Panc1 (cell line): ENCODE measurements at places on chromosomes 4 and X.
A peak's percentile ranks its signal among the peaks of the same experiment; 100 is the strongest.

- DNase-seq: no peak
Observed at GRCh38 chr4:40937140-40937725, 187.5 kb downstream of the NSUN7 start.

DNA sequence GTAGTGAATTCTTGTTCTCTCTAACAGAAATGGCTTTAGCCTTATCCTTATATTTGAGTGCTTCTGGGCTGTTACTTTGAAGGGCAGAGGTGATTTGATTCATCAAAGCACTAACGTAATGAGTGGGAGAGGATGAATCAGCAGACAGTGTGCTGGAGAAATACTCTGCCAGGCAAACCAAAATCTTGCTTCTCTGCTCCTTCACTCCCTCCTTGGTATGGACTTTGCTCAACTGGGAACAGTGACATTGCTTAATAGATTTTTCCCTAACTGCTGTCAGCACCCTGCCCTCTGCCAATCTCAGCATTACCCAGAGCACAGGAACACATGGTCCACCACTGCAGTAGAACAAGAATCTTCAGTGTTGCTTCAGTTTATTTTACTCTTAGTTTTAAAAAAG lies 56.0 kb downstream of the PDLIM5 start:
- DNase-seq: peak; percentile 22

- no peak for DNase-seq
Observed at GRCh38 chrX:38232079-38232686, 11.5 kb upstream of the SRPX start.

DNA sequence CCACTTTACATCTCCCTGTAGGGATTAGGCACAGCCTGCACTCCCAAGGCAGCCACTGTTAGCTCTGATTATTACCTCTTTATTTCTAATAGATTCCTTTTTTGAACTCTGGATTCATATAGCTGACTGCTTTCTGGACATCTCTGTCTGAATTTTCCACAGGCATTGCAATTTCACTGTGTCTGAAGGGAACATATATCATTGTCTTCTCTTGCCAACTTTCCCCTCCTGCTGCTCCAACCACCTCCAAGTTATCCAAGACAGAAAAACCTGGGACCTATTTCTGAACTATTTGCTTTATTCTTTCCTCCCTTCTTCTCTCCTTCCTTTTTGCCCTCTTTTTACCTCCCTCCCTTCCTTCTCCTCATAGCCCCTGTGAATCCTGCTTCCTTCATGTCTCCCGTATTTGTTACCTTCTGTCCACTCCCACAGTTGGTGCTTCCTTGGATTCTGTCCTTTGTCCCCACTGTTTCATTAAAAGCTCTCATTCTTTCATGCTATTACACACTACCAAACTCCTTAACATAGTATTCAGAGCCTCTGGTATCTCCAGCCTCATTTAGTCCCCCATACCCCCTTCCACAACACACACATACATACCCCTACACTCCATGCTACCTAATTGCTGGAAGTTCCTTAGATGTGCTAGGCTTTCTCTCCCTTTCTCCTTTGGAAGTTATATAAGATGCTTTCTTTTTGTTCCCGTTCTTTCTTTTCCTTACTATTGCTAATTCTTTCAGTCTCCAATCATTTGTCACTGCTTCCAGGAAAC lies 34.7 kb downstream of the FGF2 start:
- no peak for DNase-seq

GRCh38 chr4:76083386-76083988 lies 9.0 kb downstream of the ART3 start:
- no peak for DNase-seq

GRCh38 chr4:139528377-139529005 lies 27.5 kb downstream of the SETD7 start:
- DNase-seq: no peak

DNA sequence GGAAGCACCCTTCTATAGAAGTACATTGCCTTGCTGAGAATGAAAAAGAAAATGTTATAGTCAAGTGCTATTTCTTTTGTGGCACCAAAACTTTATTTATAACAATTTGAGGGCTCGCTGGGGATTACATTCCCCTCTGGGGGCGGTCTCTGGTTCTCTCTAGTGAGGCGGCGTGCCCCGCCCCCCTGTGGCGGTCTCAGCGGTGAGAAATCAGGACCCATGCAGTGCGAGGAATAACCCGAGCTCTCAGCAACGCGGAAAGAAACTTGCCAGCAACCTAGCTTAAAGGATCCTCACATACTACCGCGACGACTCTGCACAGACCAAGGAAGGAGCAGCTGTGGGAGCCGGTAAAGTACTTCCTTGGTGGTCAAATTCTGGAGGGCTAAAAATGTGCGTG lies 83.4 kb upstream of the SHISA3 start:
- DNase-seq: no peak

DNA sequence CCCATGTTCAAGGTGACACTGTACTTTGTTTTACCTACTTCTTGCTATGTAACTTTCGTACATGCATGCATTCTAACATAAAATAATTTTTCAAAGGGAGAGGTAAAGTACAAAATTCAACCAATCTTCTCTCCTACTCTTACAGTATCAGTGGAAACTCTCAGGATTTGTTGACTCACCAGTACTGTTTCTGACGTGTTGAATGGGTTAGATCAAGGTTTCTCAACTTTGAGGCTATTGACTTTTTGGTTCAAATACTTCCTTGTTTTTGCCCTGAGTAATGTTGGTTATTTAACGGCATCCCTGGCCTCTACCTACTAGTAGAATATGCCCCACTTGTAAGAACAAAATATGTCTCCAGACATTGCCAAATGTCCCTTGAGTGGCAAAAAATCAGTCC lies 94.6 kb upstream of the SMAD1 start:
- DNase-seq: no peak

DNA sequence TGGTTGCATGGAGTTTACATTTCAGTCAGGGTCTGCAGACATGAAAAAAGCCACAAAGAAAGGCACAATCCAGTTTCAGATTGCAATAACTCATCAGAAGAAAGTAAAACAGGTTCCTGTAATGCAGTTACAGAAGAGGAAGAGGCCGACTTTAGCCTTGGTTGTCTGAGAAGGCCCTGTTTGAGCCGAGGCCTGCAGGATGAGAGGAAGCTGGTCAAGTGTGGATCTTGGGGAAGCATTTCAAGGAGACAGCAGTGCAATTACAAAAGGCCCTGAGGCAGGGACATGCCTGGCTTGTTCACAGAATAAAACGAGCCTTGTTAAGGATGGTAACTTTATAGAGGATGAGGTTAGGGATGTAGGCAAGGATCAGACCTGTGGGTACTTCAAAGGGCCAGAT lies 62.4 kb downstream of the AFF2 start:
- no peak for DNase-seq

DNA sequence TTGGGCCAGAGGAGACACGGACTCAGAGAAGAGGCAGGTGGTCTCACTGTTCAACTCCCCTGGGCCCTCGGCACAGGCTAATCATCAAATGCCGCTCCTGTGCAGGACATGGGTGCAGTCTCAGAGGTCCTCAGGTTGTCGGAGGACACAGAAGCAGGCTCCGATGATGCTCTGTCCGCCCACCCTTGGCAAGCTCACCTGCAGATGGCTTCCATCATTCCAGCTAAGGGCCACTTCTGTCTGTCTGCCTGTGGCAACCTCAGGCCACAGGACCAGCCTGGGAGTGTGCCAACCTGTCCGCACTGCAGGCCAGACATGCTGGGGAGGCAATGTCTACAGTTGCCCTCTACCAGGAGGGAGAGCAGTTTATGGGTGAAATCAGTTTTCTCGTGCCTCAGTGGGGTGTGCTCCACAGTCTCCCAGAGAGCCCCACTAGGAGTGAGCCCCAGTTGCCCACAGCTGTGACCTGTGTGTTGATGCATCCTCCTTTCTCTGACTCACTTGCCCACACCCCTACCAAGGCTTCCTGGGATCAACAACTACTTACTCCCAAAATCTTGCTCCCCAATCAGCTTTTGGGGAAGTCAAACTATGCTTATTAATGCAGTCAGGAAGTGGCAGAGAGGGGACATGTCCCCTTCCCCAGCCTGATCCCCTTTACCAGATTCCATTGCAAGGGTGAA lies 55.9 kb downstream of the HTRA3 start:
- DNase-seq: no peak

- DNase-seq: no peak
Observed at GRCh38 chrX:17967888-17968287, 106.8 kb upstream of the RAI2 start.

DNA sequence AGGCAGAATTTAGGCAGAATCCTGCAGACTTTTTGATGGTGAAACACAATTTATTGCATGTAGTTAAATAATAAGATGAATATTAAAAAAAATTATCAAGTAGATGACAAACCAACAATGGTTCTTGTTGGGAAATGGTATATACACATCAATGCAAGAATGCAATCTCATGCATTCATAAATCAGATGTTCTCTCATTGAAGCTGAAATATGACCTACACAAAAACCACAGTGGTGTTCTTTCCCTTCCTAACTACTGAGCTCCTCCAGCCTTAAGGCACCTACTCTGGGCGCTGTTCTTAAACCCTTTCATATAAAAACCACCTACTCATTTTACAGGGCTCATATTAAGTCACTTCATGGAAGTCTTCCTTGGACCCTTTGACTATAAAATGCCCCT lies 64.1 kb downstream of the ANTXR2 start:
- no peak for DNase-seq

GRCh38 chr4:4995103-4995907 lies 24.0 kb downstream of the CYTL1 start:
- DNase-seq: peak; percentile 48

DNA sequence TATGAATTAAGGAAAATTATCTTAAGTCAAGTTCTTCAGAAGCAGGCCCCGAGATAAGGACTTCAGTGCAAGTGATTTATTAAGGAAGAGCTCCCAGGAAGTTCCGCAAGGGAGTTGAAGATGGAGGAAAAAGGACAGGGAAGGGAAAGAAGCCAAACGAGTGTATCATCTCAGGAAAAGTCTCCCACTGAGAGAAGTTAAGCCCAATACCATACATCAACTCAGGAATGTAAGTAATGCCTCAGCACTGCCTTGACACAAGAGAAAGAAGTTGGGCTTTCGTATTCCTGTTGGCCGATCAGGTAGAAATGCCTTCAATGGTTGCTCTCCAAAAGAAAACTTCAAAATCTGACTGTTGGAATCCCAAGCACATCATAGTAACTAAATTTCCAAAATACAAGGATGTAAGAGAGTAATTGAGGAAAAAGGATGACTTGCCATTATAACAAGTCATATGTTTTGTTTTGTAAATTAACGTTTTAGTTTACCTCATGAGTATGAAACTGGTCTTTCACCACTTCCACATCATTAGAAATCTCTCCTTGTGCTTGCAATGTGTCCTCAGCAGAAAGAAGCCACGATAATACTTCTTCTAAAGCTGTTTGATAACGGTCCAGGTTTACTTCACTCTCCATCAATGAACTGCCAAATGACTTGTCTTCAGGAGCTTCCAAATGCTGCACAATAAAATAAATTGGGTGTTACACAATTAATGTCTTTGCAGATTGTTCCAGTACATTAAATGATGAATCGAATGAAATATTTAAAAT lies 566.7 kb downstream of the DMD start:
- DNase-seq: no peak

DNA sequence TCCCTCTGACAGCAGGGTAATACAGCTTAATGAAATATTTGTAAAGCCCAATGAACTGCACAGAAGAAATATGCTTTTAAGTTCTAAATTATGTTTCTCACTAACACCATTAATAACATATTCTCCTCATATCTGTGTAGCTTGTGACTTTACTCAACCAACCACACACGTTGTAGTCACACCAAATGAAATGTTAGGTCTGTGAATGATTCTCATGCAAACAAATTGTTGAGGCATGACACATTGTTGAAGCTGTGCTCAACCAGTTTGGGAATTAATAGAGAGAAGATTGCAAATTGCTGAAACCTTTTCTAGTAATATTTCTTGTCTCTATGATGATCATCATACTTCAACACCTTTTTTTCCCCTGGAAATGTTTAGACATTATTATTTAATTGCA lies 645.9 kb downstream of the PCDH7 start:
- DNase-seq: no peak

- no peak for DNase-seq
Observed at GRCh38 chr4:134189949-134190348, 11.6 kb downstream of the PABPC4L start.

DNA sequence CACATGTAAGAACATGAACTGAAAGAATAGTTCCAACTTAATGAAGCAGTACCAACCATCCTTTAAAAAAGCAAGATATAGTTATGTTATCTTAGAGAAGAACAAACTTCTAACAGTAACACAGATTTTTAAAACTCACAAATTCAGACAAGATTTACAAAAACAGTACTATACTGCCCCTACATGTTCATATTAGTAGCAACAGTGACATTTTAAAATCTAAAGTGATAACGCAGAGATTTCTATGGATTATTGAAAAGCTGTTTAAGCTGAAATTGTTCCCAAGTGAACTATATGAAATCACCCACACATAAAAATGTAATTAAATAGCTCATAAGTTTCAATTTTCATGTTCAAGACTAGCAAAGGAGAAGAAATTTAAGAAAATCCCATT lies 166.0 kb downstream of the FBXW7 start:
- DNase-seq: no peak
